ENCODE measurements at places on chromosomes 4 and X.
A peak's percentile ranks its signal among the peaks of the same experiment; 100 is the strongest.

DNA sequence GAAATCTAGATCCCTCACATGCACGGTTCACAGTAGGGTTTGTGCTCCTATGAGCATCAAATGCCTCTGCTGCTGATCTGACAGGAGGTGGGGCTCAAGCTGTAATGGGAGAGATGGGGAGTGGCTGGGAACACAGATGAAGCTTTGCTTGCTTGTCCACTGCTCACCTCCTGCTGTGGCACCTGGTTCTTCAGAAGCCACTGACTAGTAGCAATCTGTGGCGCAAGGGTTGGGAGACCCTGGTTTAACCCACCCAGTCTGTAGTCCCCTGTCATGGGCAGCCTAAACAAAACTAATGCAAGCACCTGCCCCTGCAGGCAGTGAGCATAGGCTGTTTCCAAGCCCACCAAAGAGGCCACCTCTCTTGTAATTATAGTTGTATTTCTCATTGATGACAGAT, 116.6 kb downstream of the SHOX start:
- no peak for DNase-seq

GRCh38 chrX:57752866-57753265, 72.8 kb upstream of the NLRP2B start:
- DNase-seq: peak; percentile 1

GRCh38 chrX:86348669-86349068, 200.4 kb downstream of the DACH2 start:
- peak; percentile 8 for DNase-seq

GRCh38 chrX:153225438-153226098, 46.5 kb downstream of the MAGEA1 start:
- no peak for DNase-seq

- DNase-seq: no peak
These were observed 237.3 kb downstream of the USP46 start for GRCh38 chr4:52421811-52422213.

All from NB4 (cell line).